Immature natural killer cell (primary cell): ENCODE measurements at places on chromosomes 2 and 18. TPM values are rescaled to one million over a fixed set of nuclear protein-coding genes. Genes with fewer than 3 reads are reported as not detected.

The CYTIP gene
- polyA plus RNA-seq, result 84.4 TPM

The PLEK gene
- 692 TPM for polyA plus RNA-seq

The SMYD1 gene
- polyA plus RNA-seq, result not detected

The MYCN gene
- polyA plus RNA-seq, result not detected

The RGPD4 gene
- not detected for polyA plus RNA-seq

The HOXD3 gene
- polyA plus RNA-seq, result not detected

The GYPC gene
- 178 TPM for polyA plus RNA-seq

The SERPINB4 gene
- polyA plus RNA-seq, result not detected

The NEU4 gene
- polyA plus RNA-seq, result not detected

The LYPD1 gene
- polyA plus RNA-seq, result not detected

The IGFBP5 gene
- polyA plus RNA-seq, result not detected

The INHBB gene
- polyA plus RNA-seq, result not detected

The GALNT13 gene
- polyA plus RNA-seq, result not detected

The SP3 gene
- polyA plus RNA-seq, result 77.4 TPM

GRCh38 chr2:222671259-222672067, at the start of gene MOGAT1:
Gene MOGAT1, plus strand, starts transcription at chr2:222671658. Its CDS starts 128 bp downstream, at chr2:222671786.
- no peak for DNase-seq

- DNase-seq, result peak; percentile 70
Observed at GRCh38 chr2:171159372-171160118, 1.1 kb downstream of the TLK1 start.

DNA sequence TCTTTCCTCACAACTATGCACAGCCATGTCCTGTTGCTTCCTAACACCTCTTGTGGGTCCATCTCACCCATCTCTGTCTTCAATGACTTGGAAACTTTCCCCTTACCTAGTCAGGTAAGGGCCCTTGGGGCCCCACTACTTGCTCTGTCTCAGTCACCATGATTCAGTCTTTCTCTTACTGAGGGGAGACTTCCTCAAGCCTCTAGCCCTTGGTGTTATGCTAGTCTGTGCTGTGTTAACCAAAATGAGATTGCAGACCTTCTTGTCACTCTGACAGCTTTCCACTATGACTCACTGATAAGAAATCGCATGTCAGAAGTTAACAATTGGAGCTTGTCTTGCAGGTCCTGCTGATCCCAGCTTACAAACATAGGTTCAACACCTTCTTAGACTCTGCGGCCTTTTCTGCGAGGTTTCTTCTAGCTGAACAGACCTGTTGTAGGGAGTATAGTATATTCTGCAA, 65.3 kb downstream of the WDR75 start:
- no peak for DNase-seq

DNA sequence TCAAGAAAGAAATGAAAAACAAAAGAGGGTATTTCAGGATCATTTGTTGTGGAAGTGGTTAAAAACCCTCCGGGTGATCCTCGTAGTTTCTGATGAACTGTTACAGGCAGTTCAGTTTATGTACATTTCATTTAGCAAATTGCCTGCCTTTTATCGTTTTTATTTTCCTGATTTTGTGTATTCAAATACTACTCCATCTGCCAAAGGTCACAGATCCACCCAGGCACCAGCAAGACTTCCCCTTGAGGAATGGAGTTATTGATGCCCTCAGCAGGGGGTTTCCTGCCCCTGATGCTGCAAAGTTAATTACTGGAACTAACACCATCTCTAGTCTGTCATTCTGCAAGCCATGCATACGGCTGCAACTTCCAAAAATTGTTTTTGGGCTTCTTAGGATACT, 641.9 kb downstream of the SLC4A3 start:
- DNase-seq, result no peak

GRCh38 chr2:106115250-106115649, 78.9 kb downstream of the UXS1 start:
- DNase-seq, result no peak

GRCh38 chr2:73268830-73269685, 15.2 kb downstream of the FBXO41 start:
- peak; percentile 62 for DNase-seq

DNA sequence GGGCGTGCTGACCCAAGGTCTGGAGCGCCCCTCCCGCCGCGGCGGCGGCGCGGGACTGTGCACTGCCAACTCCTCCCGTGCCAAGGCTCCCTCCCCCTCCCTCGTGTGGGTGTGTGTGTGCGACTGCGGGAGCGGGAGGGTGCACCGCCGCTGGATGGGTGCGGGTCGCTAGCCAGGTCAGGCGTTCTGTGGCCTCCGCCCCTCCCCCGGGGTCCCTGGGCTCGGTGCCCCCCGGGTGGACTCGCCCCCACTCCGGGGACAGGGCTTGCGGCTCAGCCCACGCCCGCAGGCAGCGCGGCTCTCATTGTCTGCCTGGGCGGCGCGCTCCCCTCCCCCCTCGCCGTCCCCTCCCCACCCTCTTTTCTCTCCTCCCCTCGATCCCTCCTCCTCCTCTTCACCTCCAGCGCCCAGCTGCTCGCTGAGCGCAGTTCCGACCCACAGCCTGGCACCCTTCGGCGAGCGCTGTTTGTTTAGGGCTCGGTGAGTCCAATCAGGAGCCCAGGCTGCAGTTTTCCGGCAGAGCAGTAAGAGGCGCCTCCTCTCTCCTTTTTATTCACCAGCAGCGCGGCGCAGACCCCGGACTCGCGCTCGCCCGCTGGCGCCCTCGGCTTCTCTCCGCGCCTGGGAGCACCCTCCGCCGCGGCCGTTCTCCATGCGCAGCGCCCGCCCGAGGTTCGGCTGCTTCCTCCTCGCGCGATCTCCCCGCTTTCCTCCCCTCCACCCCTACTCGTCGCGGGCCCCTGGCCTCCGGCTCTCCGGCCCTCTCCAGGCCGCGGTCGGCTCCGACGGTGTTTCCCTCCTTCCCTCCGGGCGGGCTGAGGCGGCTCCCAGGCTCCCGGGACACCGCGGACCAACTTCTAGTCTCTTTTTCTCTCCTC, at the start of gene GATA6:
GATA6 (plus strand) TSS at position 579 of the 878 bp plus-strand sequence. CDS start 1,556 bp downstream, outside the sequence.
- peak; percentile 51 for DNase-seq

GRCh38 chr2:66481100-66481549, 46.2 kb downstream of the MEIS1 start:
- no peak for DNase-seq

GRCh38 chr2:67057901-67058703, 339.0 kb upstream of the ETAA1 start:
- DNase-seq, result no peak

- no peak for DNase-seq
Observed at GRCh38 chr18:75441896-75442295, 14.4 kb upstream of the SMIM21 start.

DNA sequence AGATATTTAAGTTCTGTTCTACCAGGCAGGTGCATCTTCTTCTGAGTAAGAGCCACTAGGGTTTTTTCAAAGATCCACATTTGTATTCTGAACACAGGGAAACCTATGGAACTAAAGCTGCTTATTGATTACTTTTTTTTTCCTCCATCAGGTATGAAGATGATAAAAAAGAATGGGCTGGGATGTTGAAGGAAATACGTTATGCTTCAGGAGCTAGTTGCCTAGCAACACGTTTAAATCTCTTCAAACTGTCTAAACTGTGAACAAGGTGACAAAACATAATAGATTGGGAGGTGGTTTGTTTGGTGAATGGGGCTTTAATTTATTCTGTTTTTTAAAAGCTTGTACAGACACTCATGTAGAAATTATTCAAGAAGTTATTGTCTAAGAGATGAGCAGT, 15.9 kb downstream of the KLHL41 start:
- no peak for DNase-seq

- no peak for DNase-seq
Observed at GRCh38 chr2:222521099-222521498, 96.8 kb downstream of the SGPP2 start.

DNA sequence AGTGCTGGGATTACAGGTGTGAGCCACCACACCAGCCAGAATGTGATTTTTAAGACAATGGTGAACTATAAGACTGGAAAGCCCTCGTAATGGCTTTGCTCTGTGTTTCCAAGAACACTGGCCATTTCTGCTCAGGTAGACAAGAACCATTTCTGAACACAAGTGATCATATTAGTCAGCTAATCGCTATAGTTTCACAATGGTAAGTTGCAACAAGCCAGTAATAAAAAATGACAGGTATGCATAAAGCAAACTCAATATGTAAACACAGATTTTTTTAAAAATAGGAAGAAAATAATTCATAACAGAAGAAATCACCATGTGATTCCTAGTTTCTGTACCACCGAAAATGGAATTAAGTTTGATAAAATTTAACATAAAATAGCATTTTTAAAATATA, 166.5 kb downstream of the THADA start:
- no peak for DNase-seq

GRCh38 chr18:9287036-9287435, 47.5 kb upstream of the TWSG1 start:
- no peak for DNase-seq

- DNase-seq, result no peak
Observed at GRCh38 chr2:84649487-84650142, 133.3 kb downstream of the DNAH6 start.

- DNase-seq, result no peak
Observed at GRCh38 chr2:162473986-162474385, 130.1 kb downstream of the GCA start.

- DNase-seq, result no peak
Observed at GRCh38 chr18:61435064-61435652, 101.9 kb downstream of the CDH20 start.

DNA sequence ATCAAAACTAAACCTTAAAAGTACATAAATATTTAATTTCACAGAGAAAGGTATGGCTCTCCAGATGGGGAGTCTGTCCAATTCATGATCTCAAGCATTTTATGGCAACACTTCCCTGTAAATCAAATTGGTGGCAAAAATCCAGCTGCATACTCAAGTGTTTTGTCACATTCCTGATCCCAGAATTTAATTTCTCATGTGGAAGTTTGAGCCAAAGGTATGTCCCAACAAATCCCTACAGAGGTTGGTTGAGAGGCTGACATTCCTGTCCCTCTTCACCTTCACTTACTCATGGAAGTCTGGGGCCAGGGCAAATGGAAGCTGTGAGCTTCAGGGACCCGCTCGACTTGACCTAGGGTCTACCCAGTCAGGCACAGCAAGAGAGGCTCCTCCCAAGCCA, 17.7 kb downstream of the KLF7 start:
- no peak for DNase-seq

DNA sequence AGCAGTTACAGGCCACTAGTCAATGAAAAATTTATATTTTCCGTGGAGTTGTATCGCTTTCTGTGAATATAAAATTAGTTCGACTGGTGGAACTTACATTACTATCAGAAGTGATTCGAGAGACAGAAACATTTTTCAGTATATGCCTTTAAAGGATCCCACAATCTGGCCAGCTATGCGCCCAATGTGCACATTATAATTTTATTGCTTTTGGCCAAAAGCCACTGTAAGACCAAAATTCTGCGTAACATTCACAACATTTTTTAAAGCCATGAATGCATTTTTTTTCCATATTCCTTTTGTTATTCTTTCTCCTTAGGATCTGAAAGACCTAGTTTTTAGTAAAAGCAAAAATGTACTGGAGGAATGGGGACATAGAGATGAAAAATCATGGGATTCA, 131.0 kb upstream of the CHAC2 start:
- no peak for DNase-seq

DNA sequence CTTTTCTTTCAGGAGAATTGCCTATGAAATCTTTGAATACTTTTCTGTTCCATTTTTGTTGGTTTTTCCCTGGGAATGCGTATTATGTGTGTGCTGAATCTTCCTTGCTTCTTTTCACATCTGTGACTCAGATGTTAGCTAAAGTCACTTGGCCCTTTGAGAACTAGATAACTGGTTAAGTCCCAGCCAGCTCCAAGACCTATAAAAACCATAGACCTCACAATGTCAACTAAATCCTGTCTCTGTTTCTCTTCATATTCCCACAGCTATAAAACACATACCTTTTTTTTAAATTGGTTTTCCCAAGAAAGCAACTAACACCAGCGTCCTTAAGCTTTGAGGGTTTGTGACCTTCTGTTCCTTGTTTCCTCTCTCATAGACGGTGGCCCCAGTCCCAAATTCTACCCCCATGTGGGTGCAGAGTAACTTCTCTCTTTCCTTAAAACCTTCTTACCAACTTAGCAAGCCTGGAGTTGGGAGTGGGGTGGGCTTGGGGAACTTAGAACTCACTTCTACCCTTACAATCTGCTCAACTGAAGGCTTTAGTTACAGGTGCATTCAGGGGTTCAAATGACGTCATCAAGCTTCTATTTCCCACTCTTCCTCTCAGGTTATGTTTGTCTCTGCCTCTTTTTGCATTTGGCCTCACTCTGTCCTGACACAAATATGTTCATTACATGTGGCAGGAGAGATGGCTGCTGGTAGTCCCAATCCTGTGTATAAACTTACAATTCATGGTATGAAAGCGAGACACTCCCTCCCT, 58.1 kb upstream of the TGIF1 start:
- no peak for DNase-seq

- no peak for DNase-seq
Observed at GRCh38 chr2:56288838-56289580, 105.2 kb downstream of the CCDC85A start.

GRCh38 chr2:54059986-54060385, 55.4 kb upstream of the ACYP2 start:
- DNase-seq, result no peak

DNA sequence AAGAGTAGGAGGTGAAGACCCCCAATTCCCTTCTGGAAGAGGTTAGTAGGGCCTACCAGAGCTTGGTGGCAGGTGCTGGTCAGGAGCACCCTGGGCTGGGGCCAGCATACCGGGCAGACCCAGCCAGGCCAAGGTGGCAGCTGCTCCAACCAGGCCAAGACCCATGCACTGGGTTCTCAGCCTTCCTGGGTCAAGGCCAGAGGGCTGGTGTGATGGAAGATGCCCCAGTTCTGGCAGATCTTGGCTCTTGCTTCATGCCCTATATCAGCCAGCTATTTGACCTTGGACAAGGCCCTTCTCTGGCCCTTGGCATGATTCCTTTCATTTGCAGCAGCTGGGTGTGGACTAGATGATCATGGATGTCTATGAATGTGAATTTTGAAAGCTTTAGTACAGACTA, 57.7 kb downstream of the PRKCE start:
- DNase-seq, result no peak

DNA sequence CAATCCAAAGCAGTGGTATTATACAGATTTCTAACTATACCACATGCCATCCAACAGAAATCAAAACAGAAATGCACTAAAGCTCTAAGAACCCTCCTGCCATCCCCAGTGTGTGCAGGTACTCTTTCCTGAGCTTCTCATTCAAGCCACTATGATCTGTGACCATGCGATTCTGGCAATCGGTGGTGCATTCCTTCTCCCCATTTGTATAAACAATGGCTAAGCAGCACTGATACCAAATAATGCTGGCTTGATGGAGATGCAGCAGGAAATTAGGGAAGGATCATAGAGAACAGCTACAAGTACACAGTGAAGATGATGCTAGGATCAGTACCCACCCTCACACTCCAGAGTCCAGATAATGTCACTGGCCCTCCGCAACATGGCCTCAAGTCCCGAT, 51.8 kb downstream of the PPP4R1 start:
- no peak for DNase-seq

- no peak for DNase-seq
Observed at GRCh38 chr2:72013726-72014125, 133.9 kb downstream of the CYP26B1 start.

DNA sequence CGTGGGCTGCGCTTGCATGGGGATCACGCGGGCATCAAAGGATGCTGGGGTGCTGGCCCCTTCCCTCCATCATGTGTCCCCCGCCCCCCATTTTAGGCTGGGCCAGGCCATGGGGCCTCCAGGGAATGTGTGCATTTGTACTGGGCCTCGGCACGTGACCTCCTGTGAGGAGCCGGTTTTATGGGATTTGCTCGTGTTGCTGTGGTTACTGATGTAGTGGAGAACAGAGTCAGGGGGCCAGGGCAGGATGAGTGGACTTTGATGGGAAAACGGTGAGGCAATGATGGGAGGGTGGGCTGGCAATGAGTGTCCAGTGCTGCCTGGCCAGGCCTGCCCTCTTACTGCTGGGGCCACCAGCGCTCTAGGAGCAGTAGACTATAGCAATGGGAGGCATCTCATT, 257.7 kb downstream of the LOXHD1 start:
- no peak for DNase-seq
